ENCODE measurements at places on chromosomes 1 and 21. TPM values are rescaled to one million over a fixed set of nuclear protein-coding genes. Genes with fewer than 3 reads are reported as not detected.

KCNA2 gene
- under 0.01 TPM for total RNA-seq

HSPB7 gene
- 3.7 TPM for total RNA-seq

IRF6 gene
- total RNA-seq: under 0.01 TPM

TP73 gene
- total RNA-seq: not detected

IFNLR1 gene
- total RNA-seq: not detected

AUNIP gene
- 6.6 TPM for total RNA-seq

NUDT4B gene
- total RNA-seq: 40.9 TPM

AMY1B gene
- total RNA-seq: not detected

KCNT2 gene
- 0.14 TPM for total RNA-seq

FCRL1 gene
- total RNA-seq: not detected

RPE65 gene
- total RNA-seq: not detected

GIPC2 gene
- total RNA-seq: not detected

PM20D1 gene
- not detected for total RNA-seq

FLG2 gene
- not detected for total RNA-seq

SHE gene
- total RNA-seq: not detected

AGMAT gene
- 2.3 TPM for total RNA-seq

C1QA gene
- not detected for total RNA-seq

ALX3 gene
- not detected for total RNA-seq

ASCL5 gene
- not detected for total RNA-seq

ATP1A2 gene
- not detected for total RNA-seq

LRRC52 gene
- total RNA-seq: not detected

RNF2 gene
- total RNA-seq: 31.1 TPM

PERM1 gene
- not detected for total RNA-seq

SMIM1 gene
- 1.1 TPM for total RNA-seq

GLMP gene
- 111 TPM for total RNA-seq

SMYD3 gene
- total RNA-seq: 27.2 TPM

RPAP2 gene
- total RNA-seq: 6.4 TPM

FMN2 gene
- total RNA-seq: 5.4 TPM

ORC1 gene
- total RNA-seq: 0.44 TPM

NR1I3 gene
- total RNA-seq: not detected

DUSP23 gene
- total RNA-seq: 11.3 TPM

CNR2 gene
- total RNA-seq: not detected

DNASE2B gene
- total RNA-seq: not detected

ETV3L gene
- total RNA-seq: not detected

SMG5 gene
- 80.2 TPM for total RNA-seq

DISP1 gene
- total RNA-seq: 4.2 TPM

CLCA4 gene
- total RNA-seq: not detected

FASLG gene
- total RNA-seq: not detected

HCRTR1 gene
- total RNA-seq: not detected

HAO2 gene
- not detected for total RNA-seq

KRTAP11-1 gene
- total RNA-seq: not detected

GUCA2A gene
- total RNA-seq: not detected

CSDE1 gene
- 685 TPM for total RNA-seq

RUNX3 gene
- not detected for total RNA-seq

OBSCN gene
- 14.7 TPM for total RNA-seq

C1orf105 gene
- not detected for total RNA-seq

FAM72D gene
- total RNA-seq: 0.22 TPM

GJA9 gene
- total RNA-seq: not detected

USH2A gene
- total RNA-seq: under 0.01 TPM

S100A7A gene
- not detected for total RNA-seq

IKBKE gene
- 51.4 TPM for total RNA-seq

MMEL1 gene
- not detected for total RNA-seq

DDAH1 gene
- total RNA-seq: 73.3 TPM

CR1 gene
- total RNA-seq: under 0.01 TPM

FAM131C gene
- total RNA-seq: not detected

LMOD1 gene
- 5.4 TPM for total RNA-seq

SLC30A2 gene
- total RNA-seq: not detected

ABCA4 gene
- total RNA-seq: 0.29 TPM

TMPRSS3 gene
- total RNA-seq: not detected

GSTM2 gene
- total RNA-seq: 7.6 TPM

All from placental pericyte (primary cell).